CD4-positive, alpha-beta T cell treated with Interleukin-6 for 4 hours (primary cell): ENCODE measurements at places on chromosomes 11 and 22.

- DNase-seq: no peak
Observed at GRCh38 chr11:94002226-94002625, 18.9 kb upstream of the HEPHL1 start.

DNA sequence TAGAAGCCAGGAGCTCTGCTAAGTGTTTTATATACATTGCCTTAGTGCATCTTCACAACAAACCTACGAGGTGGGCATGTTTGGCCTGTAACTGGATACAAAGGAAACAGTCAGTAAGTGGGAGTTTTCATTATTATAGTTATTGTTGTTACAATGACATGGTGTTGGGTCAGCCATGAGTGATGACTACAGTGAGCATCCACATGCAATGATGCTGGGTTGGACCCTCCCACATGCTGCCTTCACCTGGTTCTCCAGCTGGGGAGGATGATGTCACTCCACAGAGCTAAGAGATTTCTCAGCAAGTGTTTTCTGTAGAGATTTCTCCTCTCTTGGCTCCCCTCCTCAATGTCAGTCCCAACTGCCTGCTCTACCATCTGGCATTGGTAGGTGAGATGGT lies 59.3 kb downstream of the EHF start:
- no peak for DNase-seq

DNA sequence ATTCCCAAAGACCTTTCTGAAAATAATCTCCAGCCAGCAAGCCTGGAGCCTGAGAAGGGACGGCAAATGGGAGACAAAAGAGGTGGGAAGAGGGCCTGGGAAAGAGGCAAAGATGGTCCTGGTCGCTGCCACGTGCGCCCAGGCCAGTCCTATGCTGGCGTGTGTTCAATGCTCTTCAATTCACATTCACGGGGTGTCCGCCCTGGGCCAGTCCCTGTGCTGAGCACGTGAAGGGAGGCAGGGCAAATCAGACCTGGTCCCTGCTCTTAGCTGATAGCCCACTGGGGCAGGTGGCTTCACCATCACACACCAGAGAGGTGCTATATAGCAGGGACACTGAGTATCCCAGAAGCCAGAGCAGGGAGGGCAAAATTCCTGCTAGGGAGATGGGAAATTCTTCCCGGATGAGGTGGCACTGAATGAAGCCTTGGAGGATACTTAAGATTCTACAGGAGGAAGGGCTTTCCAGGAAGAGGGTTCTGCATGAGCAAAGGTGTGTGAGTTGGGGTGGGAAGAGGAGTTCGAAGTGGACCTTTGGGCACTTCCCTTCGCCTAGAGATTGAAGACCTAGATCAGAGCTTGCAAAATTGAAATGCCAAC lies 148.2 kb downstream of the CHST1 start:
- no peak for DNase-seq

GRCh38 chr11:108009497-108010370 lies 1.0 kb downstream of the CUL5 start:
- DNase-seq: peak; percentile 10

DNA sequence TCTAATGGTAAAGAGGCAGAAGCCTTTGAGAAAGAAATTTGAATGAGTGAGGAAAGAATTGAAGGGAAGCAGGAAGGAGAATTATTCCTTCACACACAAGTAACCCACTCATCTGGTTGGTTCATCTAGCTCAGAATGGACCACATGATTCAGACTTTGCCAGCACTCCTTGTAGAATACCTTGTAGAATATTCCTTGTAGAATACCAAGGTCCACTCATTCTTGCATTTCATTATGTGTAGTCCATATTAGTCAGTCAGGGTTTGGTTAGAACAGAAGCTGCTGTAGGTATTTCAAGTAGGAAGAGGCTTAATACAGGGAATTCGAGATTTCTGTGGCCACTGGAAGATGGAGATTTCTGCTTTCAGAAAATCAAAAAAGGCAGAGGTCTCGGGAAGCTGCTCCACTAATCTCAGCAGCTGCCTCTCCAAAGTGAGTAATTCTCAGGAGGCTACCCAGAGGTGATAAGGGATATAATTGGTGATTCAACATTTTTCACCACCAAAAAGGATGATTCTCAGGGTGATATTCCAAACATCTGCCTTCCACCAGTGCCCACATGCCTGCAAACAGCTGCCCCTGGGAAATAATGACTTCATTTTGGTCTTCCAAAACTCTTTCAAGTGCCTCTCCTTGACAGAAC lies 329.1 kb downstream of the TMEM135 start:
- no peak for DNase-seq

- no peak for DNase-seq
Observed at GRCh38 chr22:24086310-24086709, 75.2 kb downstream of the CABIN1 start.

- DNase-seq: no peak
Observed at GRCh38 chr11:18091731-18092130, 14.2 kb downstream of the SAAL1 start.

DNA sequence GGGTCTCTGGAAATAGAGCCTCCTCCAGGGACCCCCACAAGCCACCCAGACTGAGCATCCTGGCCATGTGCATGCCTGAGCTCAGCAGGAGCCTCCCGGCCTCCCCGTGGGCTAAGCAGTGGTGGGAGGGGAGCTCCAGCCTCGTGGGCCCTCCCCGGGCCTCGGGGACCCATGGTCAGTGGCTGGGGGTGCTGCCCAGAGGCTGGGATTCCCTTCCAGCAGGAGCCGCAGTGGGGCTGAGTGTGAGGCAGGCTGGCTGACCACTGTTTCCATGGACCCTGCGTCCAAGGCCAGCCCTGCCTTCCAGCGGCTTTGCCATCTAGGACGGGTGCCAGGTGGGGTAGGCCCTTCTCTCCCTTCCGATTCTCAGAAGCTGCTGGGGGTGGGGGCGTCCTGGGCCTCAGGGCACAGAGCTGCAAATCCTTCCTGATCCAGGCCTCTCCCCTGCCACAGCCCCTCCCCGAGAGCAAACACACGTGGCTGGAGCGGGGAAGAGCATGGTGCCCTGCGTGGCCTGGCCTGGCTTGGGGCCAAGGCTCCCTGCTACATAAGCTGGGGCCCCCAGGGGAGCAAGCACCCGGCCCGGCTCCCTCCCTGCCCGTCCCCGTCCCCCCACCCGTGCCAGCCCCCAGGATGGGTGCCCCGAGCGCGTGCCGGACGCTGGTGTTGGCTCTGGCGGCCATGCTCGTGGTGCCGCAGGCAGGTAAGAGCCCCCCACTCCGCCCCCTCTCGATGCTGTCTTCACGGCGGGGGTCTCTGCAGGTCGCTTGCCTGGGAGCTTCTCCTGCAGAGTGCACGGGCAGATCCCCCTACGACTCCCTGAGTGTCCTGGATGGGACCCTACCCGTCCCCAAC lies at the start of gene MUC5B:
Gene MUC5B (plus strand): TSS at position 576 of the 855 bp plus-strand sequence. CDS start 58 bp downstream, at position 634.
- no peak for DNase-seq

- peak; percentile 69 for DNase-seq
Observed at GRCh38 chr11:68584097-68584496, 100.2 kb upstream of the GAL start.

DNA sequence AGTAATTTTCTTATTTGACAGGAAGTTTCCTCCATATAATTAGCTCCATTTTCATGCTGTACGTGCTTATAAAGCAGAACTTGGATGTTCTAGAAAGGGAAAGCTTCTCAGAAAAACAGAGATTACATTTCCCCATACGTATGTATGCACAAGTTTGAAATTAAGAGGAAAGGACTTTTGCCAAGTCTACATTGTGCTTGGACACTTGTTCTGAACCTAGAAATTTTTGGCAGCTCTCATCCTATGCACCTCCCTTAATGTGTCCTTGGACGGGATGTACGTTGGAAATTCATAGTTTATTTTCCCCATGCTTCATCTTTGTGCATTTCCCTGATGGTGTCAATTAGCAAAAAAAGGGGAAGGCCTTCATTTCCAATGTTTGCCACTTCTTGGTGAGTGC lies 322.7 kb downstream of the BLID start:
- no peak for DNase-seq

- DNase-seq: no peak
Observed at GRCh38 chr22:20867179-20868024, 8.6 kb downstream of the SNAP29 start.

GRCh38 chr11:82750643-82751139 lies 17.0 kb upstream of the FAM181B start:
- peak; percentile 42 for DNase-seq

DNA sequence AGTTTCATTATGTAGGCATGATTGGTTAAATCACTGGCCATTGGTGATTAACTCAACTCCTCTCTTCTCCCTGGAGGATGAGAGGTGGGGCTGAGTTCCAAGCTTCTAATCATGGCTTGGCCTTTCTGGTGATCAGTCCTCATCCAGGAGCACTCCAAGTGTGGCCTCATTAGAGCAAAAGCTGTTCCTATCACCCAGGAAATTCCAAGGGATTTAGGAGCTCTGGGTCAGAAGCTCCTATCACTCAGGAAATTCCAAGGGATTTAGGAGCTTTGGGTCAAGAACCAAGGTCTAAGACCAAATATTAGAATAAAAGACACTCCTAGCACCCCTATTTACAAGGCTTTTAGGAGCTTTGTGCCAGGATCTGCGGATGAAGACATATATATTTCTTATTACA lies 168.0 kb upstream of the BDNF start:
- DNase-seq: no peak

DNA sequence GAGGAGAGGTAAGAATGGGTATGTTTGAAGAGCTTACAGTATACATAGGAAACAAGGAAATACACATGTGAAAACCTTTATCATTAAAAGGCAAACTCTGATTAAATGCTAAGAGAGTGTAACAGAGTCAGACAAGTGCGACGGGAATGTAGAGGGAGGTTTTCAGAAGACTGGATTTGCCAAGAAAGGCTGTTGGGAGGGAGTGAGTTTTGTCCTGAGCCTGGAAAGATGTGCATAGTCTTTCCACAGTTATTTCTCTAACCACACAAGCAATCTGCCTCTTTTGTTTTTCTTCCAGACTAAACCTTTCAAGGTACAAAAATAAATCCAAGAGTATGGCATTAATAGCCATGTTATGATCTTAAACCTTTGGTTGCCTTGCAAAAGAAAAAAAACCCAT lies 170.9 kb downstream of the KIRREL3 start:
- DNase-seq: no peak

DNA sequence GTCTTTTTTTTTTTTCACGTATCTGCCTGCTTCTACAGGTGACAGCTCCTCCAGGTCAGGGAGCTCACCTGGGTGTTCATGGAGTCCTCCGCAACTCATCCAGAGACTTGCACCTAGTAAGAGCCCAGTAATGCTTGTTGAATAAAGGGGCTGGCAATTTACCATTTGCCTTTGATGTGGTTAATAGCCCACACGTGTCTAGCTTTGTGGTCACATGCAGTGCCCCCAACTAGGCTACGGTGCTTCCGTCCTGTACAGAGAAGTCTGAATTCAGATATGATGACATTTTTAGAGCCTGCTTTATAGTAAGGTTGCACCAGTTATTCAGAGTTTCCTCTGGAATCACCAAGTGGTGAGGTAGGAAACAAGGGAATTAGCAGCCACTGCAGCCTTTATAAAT lies 199.4 kb upstream of the MTMR2 start:
- no peak for DNase-seq

DNA sequence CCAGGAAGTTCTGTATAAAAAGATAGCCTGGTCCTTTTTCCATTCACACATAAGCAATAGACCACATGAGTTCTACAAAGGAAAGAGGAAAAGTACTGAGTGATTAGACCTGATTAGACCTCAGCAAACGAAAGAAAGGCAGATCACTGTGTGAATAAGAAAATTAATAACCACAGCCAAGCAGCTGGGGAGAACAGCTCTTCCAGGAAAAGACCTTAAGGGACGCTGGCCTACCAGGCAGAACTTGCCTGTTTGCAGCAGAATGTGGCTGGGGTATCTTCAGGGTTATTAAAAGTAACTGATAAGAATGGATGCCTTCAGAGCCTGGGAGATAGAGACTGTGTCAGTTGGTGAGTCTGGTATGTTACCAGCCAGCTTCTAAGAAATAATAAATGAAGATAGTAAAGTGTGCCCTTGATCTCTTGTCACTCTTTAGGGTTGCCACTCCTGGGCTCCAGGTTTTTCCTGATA lies 172.9 kb downstream of the DBX1 start:
- DNase-seq: no peak

- DNase-seq: no peak
Observed at GRCh38 chr22:44994399-44995104, 15.3 kb downstream of the PHF21B start.

DNA sequence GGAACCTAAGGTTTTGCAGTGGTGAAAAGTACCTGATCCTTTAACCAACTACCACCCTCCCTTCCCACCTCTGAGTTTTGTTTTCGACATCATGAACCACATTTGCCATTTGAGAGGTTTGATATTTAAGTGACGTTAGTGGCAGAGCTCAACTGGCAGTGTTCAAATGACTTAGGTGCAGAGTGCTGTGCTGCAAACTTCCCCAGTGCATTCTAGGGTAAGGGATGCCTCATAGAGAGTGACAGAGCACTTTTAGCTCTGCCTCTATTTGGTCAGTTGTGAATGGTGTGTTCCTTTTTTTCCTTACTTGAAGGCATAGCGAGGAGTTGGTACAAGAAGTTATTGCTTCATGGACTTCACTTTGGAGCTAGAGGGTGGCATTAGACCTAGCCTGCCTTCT lies 9.4 kb downstream of the BMAL1 start:
- no peak for DNase-seq

DNA sequence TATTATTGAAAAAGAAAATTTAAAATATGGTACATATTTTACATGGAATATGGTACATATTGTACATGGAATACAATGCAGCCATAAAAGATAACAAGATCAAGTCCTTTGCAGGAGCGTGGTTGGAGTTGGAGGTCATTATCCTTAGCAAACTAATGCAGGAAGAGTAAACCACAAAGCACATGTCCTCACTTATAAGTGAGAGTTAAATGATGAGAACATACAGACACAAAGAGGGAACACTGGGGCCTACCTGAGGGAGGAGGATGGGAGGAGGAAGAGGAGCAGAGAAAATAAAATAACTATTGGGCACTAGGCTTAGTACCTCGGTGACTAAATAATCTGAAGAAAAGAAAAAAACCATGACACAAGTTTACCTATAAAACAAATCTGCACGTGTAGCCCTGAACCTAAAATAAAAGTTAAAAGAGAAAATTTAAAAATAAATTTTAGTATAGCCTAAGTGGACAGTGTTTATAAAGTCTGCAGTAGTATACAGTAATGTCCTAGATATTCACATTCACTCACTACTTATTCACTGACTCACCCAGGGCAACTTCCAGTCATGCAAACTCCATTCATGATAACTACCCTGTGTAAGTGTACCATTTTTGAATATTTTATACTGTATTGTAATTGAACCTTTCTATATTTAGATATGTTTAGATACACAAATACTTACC lies 204.4 kb downstream of the FAM76B start:
- no peak for DNase-seq

DNA sequence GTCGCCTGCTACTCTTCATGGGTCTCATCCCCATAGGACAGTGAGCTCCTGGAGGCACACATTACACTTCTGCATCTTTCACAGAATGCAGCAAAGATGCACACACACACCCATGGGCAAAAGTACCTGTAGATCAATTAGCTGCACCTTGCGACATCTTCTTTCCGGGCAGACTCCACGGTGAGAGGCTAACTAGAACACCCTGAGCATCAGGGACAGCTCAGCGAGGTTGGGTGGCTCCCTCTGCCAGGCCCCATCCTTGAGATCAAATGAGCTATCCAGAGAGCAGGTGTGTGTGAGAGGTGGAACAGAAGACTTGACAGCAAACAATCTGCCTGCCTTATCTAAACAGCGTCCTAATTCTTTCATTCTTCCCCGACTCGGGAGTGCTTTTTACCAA lies 96.1 kb upstream of the BID start:
- no peak for DNase-seq

GRCh38 chr22:26246552-26246951 lies 77.3 kb downstream of the SEZ6L start:
- no peak for DNase-seq
